ENCODE measurements at places on chromosomes 13 and 19.

DNA sequence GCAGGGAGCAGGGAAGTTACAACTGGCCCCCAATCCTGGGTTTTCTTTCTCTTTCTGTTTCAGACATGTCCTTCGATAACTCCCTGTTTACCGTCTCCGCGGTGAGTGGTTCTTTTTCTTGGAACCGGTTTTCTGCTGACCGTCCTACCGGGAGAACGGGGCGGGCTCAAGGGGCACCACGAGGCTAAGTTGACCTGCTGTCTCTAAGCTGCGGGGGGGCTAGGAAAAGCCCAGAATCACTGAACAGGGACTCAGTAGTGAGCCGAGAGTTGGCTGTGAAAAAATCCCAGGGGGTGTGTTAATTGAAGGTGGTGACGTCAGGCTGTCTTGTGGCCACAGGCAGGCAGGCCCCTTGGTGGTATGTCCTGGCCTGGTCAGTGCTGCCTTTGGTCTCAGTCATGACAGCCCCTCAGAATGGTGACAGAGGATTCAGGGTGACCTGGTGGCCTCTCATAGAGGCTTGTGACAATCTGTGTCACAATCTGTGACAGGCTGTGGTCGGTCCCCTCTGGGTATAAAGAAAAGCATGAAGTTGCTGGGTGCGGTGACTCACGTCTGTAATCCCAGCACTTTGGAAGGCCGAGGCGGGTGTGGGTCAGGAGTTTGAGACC, 8.1 kb upstream of the CARM1 start:
- peak; percentile 86 for ATAC-seq

GRCh38 chr13:29605860-29606526, 10.5 kb upstream of the SLC7A1 start:
- no peak for ATAC-seq

- no peak for ATAC-seq
Observed at GRCh38 chr13:107807306-107808073, 407.8 kb downstream of the LIG4 start.

DNA sequence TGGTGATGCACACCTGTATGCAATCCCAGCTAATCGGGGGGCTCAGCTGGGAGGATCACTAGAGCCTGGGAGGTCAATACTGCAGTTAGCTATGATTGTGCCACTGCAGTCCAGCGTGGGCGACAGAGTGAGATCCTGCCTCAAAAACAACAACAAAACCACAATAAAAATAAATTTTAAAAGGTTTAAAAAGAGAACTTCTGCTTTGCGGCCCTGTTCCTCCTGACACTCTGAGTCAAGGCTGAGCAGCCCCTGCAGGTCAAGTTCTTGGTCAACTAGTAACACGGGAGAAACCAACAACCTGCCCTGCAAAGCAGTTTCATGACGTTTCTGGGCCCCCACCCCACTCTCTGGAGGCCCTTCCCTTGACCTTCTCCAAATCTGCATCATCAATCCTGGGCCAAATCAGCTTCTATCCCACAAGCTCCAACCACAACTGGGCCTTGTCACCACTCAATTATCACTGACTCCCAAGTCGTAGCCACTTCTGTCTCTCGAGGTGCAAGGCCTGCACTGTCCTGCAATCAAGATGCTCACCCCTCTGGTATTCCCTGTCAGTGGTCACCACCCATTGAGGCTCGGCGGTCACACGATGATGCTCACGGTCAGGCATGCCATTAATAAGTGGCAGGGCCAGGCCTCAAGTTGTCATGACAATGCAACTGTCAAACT, 7.5 kb downstream of the ELAVL1 start:
- no peak for ATAC-seq
